ENCODE measurements at places on chromosomes 7 and 10.

DNA sequence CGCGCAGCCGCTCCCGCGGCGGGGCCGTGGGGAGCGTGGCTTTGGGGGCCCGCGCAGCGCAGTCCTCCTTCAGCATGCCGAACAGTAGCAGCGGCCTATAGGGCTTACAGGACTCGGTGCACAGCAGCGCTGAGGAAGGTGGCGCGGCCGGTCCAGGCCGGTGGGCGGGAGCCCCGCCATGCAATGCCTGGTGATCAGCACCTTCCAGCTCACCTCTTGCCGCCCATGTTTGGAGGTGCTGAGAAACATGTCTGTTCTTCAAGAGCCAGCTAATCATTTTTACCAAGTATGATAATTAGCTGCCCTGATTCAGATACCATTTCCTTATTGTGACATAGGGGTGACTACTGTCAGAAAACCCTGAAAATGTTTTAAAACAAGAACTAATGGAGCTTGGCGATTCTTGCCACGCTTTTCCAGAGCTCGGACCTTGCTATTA, 33.5 kb upstream of the SFTPD start:
- DNase-seq: no peak

- no peak for DNase-seq
Observed at GRCh38 chr7:115920367-115920766, 110.2 kb downstream of the TFEC start.

GRCh38 chr7:149023662-149024061, 4.6 kb downstream of the PDIA4 start:
- no peak for DNase-seq

- no peak for DNase-seq
Observed at GRCh38 chr10:127926455-127926854, 19.6 kb downstream of the PTPRE start.

DNA sequence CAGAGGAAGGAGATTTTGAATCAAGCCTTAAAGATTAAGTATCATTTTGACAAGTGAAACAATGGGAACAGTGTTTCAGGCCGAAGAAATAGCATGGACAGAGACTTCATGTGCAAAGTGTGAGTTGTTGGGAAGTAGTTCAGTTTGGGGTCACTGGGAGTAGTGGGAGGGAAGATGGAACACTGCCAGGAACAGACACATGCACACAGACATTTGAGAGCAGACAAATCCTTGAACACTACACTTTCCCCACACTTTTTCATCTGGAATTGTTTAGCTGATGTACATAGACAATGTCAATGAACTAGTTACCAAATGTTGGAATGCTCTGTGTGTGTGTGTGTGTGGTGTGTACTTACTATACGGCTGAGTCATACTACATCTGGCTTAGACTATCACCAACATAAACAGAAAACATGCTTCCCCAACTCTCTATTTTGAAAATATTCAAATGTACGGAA, 52.4 kb upstream of the LRRC17 start:
- DNase-seq: no peak

DNA sequence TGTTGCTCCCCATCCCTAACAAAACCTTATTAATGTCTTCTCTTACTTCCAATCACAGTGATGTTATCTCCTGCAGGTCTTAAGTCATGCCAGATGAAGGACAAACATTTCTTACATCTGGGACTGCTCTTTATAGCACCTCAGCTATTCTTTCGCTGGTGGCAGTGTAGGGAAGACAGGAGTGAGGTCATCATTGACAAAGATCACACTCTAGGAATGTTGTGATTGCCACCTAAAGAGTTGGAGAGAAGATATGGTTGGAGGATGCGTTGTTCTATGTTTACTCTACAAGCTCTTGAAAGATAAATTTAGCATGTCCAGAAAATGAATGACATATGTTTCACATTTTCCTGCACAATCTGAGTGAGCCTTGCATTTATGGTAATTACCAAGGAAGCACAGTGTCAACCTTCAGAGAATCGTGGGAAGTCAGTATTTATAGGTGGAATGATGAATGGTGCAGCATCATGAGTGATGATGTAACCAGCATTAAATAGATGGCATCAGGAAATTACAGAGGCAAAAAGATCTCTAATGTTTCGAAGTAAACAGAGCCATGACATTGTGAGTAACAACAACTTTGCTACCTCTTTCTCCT, 188.1 kb upstream of the STEAP1 start:
- DNase-seq: no peak

DNA sequence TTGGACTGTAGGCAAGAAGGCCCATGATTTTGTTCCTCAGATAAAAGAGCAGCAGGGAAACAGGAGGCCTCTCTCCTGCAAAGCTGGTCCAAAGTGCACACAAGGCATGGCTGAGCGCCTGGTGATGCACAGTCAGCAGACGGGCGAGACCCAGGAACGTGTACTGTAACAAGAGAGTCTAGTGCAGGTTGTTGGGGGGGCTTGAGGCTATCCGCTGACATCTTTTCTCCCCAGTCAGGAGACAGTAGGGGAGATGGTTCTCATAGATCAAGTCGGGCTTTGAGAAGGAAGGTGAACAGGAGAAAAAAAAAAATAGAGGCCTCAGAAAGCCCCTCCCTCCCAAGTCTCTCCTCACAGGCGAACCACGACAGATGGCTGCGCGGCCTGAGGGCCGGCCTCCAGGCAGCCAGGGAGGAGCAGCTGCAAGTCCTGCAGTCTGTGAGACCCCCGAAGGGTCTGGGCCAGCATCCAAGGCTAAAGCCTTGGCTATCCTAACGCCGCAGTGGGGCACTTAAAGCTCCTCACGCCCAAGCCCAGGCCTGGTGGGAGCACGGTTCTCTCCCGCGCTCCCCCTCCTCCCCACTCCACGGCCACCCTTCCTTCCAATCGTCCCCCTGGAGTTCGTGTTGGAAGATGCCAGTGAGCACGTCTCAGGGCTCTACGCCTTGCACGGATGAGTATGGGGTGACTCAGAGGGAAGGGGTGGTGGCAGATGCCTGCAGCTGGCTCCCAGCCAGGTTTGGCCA, 68.3 kb downstream of the PRKAG2 start:
- DNase-seq: no peak

DNA sequence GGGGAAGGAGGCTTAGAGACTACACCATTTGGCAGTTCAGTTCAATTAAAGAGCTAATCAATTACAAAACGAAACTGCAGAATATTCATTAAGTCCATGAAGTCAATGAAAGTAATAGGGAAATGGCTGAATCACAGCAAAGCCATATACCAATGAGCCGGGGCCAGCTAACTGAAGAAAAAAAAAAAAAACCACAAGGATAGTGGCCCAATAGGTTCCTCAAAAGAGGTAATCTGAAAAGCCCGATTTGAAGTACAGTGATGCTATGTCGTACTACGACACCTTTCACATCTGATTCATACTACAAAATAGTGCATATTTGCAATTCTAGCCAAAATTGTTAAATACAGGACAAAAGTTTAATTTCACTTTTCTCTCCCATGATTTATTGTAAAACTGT, 2.5 kb downstream of the ARHGAP12 start:
- DNase-seq: no peak

DNA sequence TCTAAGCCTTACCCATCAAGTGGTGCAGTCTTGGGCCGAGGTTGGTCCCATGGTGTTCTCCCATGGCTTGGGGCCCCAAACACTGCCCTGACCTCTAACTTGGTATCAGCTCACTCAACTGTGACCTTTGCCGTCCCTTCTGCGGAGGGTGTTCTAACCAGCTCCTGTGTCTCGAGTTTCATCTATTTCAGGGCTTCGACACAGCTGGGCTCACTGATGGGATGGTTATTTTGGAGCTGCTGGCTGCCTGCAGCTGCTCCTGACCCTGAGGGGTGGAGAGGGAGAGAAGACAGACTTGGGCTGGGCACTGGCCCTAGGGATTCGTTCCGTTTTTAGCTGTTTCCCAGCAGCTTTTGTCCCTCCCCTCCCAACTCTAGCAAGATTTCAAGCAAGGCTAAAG, 86.9 kb downstream of the NEURL1 start:
- no peak for DNase-seq

DNA sequence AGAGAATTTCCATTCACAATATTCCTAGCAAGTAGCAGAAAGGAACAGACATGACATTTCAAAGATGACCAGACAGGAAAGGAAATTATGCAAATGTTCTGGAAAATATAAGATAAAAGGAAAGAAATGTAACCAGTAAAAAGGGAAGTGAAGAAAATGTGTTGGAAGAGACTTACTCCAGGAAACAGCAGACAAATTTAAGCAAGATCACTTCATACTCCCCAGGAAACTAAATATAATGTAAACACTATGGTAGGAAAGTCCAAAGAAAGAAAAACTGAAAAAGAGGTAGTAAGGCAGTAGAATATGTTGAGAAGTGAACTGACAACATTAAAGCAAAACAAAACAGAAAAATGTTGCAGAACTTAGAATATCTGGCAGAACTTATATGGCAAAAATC, 6.4 kb upstream of the ST8SIA6 start:
- no peak for DNase-seq

- DNase-seq: no peak
Observed at GRCh38 chr7:111364413-111364812, 197.9 kb downstream of the IMMP2L start.

- no peak for DNase-seq
Observed at GRCh38 chr10:30172673-30173072, 113.3 kb upstream of the JCAD start.

GRCh38 chr7:106119719-106120118, 7.6 kb upstream of the SYPL1 start:
- no peak for DNase-seq

GRCh38 chr7:106448992-106449859, 164.4 kb upstream of the NAMPT start:
- DNase-seq: no peak

- DNase-seq: no peak
Observed at GRCh38 chr7:49479441-49479840, 294.0 kb upstream of the VWC2 start.
